ENCODE measurements at places on chromosomes 2 and 18.

GRCh38 chr2:96875498-96876268 is 5.8 kb upstream of the SEMA4C start:
- no peak for DNase-seq

GRCh38 chr2:196783431-196784094 is 15.9 kb downstream of the GTF3C3 start:
- no peak for DNase-seq

DNA sequence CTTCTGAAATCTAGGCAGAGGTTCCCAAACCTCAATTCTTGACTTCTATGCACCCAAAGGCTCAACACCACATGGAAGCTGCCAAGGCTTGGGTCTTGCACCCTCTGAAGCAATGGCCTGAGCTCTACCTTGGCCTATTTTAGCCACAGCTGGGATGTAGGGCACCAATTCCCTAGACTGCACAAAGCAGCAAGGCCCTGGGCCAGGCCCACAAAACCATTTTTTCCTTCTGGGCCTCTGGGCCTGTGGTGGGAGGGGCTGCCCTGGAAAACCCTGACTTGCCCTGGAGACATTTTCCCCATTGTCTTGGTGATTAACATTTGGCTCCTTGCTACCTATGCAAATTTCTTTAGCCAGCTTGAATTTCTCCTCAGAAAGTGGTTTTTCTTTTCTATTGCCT is 315.2 kb downstream of the DCDC2C start:
- DNase-seq: no peak

GRCh38 chr2:224310943-224311625 is 90.8 kb downstream of the FAM124B start:
- no peak for DNase-seq

- DNase-seq: no peak
These were observed 110.2 kb downstream of the VAPA start for GRCh38 chr18:10023853-10024570.

- DNase-seq: no peak
These were observed 515.9 kb downstream of the SLC4A3 start for GRCh38 chr2:220143336-220143735.

GRCh38 chr2:102063487-102063911 is 71.7 kb downstream of the IL1R2 start:
- DNase-seq: peak; percentile 75

- no peak for DNase-seq
These were observed 203.1 kb downstream of the KLHL29 start for GRCh38 chr2:23588106-23588505.

GRCh38 chr2:25576596-25576995 is 96.8 kb downstream of the DTNB start:
- DNase-seq: no peak

DNA sequence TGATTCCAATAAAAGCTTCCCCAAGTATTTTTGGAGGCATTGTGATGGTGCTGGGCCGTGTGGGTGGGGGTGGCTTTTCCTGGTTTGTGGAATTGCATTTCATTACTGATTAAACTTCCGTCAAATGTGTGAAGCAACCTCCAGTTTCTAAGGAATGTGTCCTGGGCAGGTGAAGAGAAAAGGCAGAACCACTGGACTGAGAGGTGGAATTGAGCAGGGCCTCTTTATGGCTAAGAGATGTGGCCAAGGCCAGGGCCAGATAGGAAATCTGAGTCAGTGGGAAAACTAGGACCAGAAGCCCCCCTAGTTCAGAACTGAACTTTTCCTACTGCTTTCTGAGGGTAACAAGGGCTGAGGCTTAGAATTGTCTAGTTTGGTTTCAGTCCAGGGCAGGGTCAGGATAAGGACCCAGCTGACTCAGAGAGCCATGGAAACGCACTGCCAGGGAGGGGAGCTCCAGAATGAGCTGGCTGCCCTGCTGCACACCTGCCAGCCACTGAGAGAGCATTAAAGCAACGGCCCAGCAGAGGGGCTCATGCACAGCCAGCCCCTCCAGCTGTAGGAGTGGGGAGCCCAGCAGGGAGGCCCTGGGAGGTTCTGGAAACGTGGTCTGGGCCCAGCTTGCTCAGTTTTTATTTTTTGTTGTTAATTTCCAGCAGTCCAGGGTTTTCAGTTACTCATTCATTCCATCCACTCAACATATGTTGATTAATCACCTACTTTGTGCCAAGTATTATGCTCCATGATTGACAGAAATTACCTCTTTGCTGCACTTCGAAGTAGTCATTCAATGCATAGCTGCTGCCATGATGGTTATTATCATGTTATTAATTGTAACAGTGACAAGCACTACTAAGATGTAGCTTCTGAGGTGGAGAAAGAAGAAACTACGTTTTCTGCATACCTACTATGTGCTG is 156.1 kb downstream of the MSH2 start:
- DNase-seq: no peak

GRCh38 chr2:139805441-139805840 is 1025.3 kb upstream of the NXPH2 start:
- DNase-seq: no peak

GRCh38 chr2:72378753-72379348 is 231.2 kb upstream of the CYP26B1 start:
- DNase-seq: no peak

DNA sequence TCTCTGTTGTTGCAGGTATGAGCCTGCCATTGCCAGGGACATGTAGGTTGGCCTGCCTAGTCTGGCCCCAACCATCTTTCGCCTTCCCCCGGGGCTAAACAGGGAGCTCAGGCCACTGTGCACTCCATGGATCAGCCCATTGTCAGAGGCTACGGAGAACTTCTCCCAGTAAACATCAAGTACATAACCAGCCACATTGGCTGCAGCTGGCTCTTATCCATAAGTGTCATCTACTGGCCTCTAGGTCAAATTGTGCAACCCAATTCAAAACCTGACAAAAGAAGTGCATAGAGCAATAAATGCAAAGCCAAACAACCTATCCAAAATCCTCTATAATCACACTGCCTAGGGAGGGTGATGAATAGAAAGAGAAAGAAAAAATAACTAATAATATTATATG is 418.1 kb upstream of the DCC start:
- DNase-seq: no peak

All from femur (tissue), 1 donor.